Foreskin keratinocyte (primary cell): ENCODE measurements at places on chromosomes 1 and 21. TPM values are rescaled to one million over a fixed set of nuclear protein-coding genes. Genes with fewer than 3 reads are reported as not detected.

DNA sequence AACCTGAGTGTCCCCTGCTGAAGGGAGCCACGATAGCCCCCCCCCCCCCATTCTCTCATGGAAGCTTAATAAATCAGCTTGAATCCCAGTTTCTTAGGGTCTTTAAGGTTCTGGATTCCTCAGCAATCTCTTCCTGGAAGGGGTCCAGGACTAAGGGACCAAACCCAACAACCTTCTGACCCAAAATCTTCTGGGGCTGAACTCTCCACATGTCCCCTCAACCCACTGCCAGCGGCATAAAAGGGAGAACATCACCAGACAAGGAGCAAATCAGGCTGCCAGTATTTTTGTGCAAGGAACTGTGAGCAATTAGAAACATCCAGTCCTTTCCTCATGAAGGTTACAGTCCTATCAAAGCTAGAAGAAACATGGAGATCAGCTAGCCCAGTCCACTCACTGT, 12.7 kb upstream of the LORICRIN start:
- no peak for DNase-seq

The WRAP73 gene
- polyA plus RNA-seq = 21.8 and 26.0 TPM in 2 replicates

The MYBPHL gene
- polyA plus RNA-seq = 1.7 TPM in 2 replicates

GRCh38 chr1:48930011-48930410, 153.3 kb upstream of the BEND5 start:
- DNase-seq = no peak

DNA sequence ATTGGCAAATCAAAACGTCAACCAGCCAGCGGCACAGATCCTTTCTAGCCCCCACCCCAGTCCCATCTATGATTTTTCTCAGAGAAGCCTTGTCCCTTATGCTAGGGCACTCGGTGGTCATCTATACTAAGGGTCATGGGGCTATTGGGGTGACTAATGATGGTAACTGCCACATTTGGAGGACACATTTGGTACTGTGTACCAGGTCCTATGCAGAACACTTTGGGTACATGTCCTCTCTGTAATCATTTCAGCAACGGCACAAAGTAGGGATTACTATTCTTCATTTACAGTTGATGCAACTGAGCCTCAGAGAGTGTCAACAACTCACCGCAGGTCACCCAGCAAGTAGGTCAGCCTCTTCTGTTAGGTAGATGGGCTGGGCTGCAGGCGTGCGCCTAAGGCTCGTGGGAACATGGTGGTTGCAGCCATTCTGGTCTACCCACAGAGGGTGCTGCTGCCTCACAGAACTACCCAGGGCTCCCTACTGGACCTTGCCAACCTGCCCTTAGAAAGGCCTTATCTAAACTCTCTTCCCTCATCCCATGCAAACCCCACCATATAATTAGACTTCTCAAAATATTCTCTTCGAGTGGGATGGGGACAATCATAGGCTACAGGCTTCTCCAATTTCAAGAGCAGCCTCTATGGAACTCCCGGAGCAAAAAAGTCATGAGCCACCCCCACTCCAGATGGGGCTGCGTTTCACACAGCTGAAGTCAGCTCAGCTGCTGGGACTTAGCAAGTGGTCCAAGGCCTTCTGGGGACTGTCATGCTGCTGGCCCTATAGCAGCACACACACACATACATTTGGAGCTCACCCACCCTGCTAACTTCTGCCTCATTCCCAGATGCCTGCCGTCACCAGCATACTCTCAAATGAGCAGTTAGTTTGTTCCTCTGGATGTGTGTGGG, 5.8 kb upstream of the SDHB start:
- peak; percentile 52 for DNase-seq

GRCh38 chr1:107936498-107937481, 28.2 kb downstream of the VAV3 start:
- DNase-seq = peak; percentile 96

DNA sequence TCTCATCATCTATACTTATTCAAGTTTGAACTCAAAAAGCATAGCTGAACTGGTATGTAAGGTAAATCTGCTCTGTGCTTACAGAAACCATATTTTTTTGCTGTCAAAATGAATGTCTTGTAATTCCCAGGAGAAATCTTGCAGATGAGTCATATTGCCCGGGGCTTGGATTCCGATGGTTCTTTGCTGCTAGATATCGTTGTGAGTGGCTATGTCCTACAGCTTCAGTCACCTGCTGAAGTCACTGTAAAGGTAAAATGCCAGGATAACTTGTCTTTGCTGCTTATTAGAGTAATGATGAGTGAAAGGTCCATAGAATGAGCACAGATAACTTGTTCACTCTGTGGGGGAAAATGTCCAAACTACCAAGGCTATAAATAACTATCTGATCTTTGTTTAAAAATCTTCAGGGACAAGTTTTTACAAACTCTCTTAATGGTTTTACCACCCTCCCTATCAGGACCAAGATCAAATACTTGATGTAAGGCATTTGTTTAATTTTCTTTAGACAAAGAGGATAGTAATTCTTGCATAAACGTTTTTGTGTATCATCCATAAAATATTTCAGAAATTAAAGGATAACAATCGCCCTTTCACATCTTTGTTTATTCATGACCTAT, 222.3 kb downstream of the TPR start:
- DNase-seq = peak; percentile 81

DNA sequence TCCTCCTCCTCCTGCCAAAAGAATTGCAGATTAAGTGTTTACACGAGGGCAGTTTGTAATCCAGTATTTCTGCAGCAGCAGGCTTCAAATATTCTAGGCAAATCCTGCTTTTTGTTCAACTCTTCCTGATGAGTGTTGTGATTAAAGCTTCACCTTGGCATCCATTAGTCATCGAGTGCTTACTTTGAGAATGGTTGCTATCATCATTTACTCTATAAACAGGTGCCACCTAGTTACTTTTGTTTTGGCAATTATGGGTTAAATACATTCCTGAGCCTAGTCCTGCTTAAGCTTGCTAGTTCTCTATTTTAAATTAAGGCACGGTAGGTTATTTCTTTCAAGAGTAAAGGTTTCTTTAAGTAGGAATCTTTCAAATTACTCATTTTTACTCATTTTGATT, 20.3 kb downstream of the PDC start:
- DNase-seq = peak; percentile 78

DNA sequence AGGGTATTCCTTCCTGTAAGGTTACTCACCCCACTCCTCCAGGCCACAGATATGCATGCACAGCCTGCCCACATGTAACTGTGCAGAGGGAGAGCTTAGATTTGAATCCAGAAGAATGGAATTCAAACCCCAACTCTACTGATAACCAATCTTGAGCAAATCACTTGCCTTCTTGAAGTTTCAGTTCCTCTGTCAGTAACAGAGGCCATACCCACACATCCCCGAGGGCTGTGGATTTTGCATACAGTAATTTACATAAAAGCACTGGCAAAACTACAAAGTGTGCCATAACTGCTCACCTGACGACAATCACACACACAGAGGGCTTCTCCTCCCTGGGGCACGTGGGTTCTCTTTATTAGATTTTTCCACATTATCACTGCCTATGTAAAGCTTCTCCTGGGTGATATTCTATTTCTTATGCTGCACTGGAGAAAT, 18.6 kb downstream of the CD247 start:
- DNase-seq = no peak

The KLHDC8A gene
- polyA plus RNA-seq = not detected in 2 replicates

DNA sequence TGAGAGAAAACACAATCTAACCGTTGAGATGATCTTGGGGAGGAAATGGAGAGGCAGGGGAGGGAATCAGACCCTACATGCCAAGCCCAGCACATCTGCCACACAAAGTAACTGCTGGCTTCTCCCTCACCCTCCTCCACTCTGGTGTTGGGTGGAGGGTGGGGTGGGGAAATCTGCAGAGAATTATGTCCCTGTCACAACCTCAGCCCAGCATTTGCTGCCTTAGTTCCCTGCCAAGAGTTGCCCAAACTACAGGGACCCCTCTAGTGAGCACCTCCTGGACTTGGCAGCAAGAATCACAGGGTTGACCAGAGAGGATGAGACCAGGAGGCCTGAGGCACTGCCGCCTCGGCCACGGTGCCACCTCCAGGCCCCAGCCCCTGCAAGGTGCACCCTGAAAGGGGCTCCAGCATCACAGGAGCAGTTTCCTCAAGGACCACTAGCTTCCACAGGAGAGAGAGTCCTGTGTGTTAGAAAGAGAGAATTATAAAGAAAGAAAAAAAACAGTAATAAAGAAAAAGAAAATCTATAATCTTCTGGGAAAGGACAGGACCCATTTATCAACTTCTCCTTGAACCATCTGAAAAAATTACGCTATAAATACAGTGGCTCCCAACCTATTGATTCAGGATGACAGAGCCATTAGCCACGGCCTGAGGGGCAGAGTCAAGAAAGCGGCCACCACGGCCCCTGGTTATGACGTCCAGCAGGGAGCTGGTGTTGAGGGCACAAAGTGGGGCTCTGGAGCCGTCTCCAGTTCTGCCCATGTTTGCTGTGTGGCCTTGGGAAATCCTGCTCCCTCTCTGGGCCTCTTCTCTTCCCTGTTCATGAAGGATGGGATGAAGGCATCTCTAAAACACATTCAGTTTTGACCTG, 451.7 kb downstream of the MATN1 start:
- no peak for DNase-seq

DNA sequence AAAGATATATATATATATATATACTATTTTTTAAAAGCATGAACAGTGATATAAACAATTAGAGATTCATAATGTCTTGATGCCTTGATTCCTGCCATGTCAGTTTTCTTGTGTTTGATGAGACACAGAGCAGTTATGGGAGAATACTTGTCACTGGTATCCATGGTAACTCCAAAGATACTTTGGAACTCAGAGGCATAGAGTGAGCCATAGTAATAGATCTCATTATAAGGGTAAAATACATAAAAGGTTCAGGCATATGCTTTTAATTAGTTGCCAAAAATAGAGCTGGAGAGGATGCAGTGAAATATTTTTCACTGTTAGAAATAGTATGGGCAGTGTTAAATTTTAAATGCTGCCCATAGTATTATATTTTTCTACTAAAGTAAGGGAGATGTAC, 134.1 kb downstream of the SYT14 start:
- no peak for DNase-seq

DNA sequence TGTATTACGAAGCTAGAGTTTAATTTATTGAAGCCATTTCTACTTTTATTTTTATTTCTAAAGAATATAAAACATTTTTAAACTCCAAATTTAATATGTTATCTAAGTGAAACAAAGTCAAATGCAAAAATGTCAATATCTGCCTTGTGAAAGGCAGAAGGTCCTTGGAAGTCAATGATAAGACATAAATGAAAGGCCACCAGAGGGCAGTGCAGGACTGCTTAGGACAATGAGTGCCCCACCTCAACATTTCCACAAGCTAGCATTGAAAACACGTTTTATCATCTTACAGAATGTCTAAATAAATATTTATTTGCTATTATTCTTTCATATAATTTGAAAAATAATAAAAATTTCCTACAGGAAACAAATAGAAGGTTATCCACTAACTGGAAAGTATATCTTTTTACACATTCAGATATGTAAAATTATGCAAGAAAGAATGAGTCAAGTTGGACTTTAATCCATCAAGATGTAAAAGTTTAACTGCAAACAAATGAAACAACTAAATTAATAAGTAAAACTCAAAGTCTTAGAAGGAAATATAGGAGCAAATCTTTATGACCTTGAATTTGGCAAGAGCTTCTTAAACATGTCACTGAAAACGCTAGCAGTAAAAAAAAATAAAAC, 140.1 kb upstream of the FMN2 start:
- DNase-seq = peak; percentile 23

The OR2G6 gene
- not detected in 2 replicates for polyA plus RNA-seq

DNA sequence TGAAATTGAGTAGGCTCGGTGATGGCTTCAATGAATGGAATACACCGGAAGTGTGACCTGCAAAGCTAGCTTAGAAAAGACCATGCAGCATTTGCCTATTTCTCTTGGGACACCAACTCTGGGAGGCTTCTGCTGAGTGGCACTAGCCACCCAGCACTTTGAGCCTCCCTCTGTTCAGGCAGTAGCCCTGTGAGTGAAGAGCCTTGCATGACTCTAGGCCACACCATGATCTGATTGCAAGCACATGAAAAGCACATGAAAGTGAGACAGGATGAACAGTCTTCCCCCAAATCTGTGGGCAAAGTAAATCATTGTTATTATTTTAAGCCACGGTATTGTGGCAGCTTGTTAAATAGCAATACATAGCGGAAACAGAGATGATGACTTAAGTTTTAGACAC, 2.8 kb downstream of the CD48 start:
- no peak for DNase-seq

DNA sequence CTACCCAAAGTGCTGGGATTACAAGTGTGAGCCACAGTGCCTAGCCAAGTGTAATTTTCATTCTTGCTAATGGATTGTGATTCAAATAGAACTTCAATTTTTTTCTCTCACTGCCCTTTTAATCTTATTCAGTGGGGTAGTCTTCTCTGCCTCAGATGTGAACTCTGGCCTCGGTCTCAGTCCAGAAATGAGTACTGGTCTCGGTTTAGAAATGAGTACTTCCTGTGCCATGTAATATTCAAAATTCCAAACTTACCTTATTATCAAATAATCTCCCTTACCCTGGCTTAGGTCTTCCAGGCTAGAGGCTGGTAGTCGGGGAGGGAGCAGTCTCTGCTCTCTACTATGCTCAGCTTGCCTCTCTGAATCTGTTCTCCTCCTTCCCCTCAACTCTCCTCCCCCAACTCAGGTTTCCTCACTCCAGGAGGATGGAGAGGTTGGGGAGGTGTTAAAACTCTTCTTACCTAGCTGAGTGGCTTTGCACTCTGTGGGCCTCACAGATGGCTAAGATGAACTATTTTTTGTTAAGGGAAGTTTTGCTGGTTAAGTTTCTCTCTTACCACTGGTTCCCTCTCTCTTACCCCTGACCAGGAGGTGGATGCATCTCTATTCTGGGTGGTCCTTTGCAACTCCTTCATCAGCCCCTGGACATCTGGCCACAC, 4.8 kb upstream of the SLAMF9 start:
- no peak for DNase-seq

GRCh38 chr1:2050461-2050792, 216 bp downstream of the PRKCZ start:
- peak; percentile 20 for DNase-seq

The FCAMR gene
- polyA plus RNA-seq = not detected in 2 replicates

DNA sequence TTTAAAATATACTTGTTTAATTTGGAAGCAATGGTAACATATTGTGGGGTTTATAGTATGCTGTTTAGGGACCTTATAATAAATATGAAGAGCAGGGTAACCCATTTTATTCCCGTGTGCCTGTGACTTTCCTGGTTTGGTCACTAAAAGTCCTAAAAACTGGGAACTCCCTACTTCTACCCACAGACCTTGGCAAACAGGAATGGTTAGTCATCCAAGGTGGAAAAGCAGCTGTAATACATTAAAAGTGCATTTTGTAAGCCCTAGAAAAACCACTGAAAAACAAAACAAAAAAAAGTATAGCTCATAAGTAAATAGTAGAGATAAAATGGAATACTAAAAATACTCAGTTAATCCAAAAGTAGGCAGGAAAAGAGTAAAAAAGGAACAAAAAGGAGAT, 538.9 kb downstream of the LMO4 start:
- peak; percentile 58 for DNase-seq

DNA sequence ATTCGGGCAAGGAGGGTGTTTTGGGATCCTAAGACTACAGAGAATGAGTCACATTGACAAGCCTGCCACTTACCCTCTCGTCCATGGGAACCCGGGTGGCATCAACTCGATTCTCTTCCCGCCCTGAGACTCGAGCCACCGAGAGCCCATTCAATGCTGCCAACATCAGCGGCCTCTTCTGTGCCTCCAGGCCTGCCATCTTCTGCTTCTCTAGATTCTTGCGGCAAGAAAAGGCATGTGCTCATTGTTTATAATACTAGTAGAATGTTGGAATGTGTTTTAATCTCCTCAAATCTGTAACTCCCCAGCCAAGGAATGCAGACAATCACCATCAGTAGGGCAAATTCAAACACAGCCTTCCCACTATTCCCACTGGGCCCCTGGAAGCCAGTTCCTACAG, 96.9 kb downstream of the SMYD2 start:
- DNase-seq = peak; percentile 66
